Fibroblast of skin of right quadriceps (primary cell): ENCODE measurements at places on chromosomes 11 and 22.

DNA sequence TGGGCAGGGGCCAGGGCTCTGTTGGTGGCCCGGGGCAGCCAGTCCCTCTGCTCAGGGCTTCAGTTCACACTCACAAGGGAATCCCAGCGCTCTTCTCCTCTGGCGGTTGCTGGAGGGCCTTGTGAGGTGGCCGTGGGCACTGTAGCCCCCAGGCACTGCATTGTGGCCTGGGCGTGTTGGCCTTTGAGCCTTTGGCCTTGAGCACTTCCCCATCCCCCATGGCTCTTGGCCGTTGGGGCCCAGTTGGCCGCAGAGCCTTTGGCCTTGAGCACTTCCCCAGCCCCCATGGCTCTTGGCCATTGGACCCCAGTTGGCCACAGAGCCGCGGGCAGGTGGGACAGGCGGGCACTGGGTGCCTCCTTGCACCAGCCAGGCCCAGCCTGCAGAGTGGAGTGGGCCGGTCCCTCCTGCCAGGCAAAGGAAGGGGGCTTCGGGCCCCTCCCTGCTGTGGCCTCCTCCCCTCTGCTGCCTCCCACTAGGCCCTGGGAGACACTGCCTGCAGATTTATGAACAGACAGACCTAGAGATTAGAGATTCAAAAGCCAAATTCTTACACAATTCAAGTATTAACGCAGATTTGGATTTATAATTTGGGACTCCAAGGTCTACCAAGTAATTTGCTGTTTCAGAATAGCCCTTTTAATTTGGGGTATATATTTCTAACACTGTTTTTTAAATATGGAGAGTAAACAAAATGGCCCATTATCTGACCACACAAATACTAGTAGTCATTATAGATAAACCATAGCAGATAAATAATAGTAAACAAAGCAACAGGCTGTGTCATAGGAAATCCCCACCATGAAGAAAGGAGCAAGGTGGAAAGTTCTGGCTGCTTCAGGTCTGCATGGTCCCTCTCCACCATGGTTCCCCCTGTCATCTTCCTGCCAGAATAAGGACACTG, 18.2 kb upstream of the TXNRD2 start:
- no peak for DNase-seq

DNA sequence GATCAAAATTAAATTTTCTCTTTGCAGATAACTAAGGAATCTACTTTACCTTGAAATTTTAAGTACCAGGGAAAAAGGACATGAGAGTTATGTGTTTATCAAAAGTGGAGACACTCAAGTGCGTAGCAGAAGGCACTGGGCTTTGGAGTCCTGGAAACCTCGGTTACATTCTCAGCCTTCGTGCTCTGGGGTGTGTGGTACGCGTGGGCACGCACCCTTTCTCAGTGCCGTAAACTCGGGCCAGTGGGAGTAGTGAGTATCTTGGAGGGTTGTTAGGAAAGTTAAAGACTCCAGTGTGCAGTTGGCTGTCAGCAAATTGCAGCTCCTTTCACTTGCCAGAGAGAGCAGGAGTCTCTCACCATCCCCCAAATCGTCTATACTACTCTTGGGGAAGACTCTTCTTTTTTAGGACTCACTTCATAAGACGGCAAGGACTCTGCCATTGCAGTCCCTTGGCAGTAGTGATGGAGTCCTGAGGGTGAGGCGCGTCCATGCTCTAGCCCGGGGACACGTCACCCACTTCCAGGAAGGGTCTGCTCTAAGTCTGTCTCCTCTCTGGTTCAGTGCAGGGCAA, 171.8 kb downstream of the TBC1D22A start:
- DNase-seq, result no peak

DNA sequence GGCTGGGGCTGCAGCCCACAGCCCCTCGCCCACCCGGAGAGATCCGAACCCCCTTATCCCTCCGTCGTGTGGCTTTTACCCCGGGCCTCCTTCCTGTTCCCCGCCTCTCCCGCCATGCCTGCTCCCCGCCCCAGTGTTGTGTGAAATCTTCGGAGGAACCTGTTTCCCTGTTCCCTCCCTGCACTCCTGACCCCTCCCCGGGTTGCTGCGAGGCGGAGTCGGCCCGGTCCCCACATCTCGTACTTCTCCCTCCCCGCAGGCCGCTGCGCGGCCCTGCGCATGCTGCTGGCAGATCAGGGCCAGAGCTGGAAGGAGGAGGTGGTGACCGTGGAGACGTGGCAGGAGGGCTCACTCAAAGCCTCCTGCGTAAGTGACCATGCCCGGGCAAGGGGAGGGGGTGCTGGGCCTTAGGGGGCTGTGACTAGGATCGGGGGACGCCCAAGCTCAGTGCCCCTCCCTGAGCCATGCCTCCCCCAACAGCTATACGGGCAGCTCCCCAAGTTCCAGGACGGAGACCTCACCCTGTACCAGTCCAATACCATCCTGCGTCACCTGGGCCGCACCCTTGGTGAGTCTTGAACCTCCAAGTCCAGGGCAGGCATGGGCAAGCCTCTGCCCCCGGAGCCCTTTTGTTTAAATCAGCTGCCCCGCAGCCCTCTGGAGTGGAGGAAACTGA, 731 bp downstream of the GSTP1 start:
- peak; percentile 43 for DNase-seq

- peak; percentile 82 for DNase-seq
Measured at GRCh38 chr22:40666151-40666848, 13.0 kb upstream of the MCHR1 start.

DNA sequence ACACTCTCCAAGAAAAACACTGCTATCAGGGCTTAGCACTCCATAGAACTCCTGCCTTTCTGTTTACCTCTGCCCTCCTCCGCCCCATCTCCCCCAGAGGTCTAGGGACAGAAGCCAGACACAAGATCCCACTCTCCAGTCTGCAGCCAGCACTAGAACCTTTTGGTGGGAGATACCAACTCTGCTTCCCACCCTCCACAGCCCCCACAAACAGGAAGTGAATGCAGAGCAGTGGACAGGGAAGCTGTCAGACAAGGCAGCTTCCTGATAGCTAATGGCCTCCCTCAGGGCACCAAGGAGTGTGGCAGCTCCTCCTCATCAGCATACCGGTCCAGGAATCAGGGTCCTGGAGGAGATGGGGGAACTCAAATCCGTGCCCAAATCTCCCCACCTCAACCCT, 5.1 kb downstream of the SCN4B start:
- DNase-seq, result no peak

DNA sequence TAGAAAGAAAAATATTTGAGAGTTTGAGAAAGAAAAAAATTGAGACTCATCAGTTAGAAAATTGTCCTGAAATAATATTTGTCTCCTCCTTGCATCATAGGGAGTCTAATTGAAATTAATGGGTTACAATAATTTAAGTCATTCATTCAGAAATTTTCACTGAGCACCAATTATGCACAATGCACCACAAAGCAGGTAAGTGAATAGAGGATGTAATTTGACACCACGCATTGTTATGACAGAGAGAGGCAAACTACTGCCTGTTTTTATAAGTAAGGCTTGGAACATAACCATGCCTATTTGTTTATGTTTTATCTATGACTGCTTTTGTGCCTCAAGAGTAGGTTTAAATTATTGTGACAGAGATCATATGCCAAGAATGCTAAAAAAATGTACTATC, 537.9 kb upstream of the FAT3 start:
- no peak for DNase-seq

- DNase-seq, result no peak
Measured at GRCh38 chr11:340539-341512, 20.2 kb upstream of the IFITM3 start.

- peak; percentile 47 for DNase-seq
Measured at GRCh38 chr11:30196400-30197206, 34.2 kb upstream of the FSHB start.
